ENCODE measurements at places on chromosomes 1 and 21.

- no peak for ATAC-seq
Measured at GRCh38 chr1:42822800-42823392, 5.7 kb upstream of the SVBP start.

DNA sequence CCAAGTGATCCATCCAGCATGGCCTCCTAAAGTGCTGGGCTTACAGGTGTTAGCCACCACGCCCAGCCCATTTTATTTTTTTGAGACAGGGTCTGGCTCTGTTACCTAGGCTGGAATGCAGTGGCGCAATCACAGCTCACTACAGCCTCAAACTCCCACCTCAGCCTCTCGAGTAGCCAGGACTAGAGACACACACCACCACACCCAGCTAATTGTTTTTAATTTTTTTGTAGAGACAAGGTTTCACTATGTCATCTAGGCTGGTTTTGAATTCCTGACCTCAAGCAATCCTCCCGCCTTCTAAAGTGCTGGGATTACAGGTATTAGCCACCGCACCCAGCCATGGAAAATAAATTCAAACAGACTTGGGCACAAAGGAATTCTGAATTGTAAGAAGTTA lies 31.9 kb downstream of the PUM1 start:
- ATAC-seq: peak; percentile 76

DNA sequence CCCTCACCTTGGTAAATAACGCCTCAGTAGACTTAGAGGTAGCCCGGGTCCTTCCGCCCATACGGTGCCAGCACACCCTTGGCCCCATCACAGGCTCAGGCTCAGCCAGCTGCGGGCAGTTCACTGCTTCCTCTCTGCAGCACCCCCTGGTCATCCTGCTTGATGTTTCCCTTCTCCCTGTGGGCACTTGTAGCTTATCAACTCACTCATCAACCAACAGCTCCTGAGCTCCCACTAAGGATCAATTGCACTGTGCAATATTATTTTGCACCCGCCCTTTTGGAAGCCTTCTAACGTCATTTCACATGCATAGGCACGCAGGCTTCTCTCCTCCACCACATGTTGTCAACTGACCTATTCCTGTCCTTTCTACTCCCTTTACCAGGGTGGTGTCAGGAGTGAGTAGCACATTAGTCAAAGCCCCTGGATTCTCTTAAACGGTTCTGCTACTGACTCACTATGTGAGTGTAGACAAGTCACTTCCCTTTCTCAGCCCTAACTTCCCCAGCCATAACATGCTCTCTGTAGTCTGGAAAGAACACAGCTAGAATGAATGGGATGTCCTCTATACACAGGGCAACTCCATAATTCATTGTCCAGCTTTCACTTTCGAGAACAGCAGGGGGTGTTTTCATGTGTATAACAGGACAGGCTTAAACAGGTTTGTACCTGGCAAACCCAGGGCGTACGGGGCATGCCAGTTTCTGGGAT lies 47.1 kb upstream of the IRF2BP2 start:
- ATAC-seq: peak; percentile 91

DNA sequence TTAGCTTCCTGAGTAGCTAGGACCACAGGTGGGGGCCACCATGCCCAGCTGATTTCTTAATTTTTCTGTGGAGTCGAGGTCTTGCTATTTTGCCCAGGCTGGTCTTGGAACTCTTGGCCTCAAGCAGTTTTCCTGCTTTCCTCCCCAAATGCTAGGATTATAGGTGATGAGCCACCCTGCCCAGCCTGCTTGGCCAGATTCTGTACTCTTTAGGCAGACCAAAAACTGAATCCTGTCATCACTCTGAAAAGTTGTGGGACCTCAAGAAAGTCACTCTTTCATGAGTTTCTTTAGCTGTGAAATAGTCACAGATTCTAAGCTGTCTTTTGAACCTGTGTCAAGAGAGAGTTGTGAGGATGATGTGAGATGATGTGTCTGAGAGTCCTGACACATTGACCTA lies 105.4 kb downstream of the CAMTA1 start:
- no peak for ATAC-seq

- ATAC-seq: no peak
Measured at GRCh38 chr1:42680055-42680454, 2.2 kb upstream of the YBX1 start.

- no peak for ATAC-seq
Measured at GRCh38 chr21:37427221-37427620, 60.6 kb downstream of the DYRK1A start.

DNA sequence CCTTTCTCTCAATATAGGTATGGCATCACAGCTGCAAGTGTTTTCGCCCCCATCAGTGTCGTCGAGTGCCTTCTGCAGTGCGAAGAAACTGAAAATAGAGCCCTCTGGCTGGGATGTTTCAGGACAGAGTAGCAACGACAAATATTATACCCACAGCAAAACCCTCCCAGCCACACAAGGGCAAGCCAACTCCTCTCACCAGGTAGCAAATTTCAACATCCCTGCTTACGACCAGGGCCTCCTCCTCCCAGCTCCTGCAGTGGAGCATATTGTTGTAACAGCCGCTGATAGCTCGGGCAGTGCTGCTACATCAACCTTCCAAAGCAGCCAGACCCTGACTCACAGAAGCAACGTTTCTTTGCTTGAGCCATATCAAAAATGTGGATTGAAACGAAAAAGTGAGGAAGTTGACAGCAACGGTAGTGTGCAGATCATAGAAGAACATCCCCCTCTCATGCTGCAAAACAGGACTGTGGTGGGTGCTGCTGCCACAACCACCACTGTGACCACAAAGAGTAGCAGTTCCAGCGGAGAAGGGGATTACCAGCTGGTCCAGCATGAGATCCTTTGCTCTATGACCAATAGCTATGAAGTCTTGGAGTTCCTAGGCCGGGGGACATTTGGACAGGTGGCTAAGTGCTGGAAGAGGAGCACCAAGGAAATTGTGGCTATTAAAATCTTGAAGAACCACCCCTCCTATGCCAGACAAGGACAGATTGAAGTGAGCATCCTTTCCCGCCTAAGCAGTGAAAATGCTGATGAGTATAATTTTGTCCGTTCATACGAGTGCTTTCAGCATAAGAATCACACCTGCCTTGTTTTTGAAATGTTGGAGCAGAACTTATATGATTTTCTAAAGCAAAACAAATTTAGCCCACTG lies 11.5 kb downstream of the HIPK1 start:
- ATAC-seq: no peak

- ATAC-seq: no peak
Measured at GRCh38 chr1:228044961-228045360, 37.5 kb upstream of the ARF1 start.

GRCh38 chr1:20850021-20850420 lies 62.9 kb upstream of the HP1BP3 start:
- no peak for ATAC-seq

- ATAC-seq: no peak
Measured at GRCh38 chr1:212980123-212980785, 29.9 kb downstream of the VASH2 start.

- peak; percentile 75 for ATAC-seq
Measured at GRCh38 chr1:161119092-161119903, 1.4 kb downstream of the NIT1 start.

DNA sequence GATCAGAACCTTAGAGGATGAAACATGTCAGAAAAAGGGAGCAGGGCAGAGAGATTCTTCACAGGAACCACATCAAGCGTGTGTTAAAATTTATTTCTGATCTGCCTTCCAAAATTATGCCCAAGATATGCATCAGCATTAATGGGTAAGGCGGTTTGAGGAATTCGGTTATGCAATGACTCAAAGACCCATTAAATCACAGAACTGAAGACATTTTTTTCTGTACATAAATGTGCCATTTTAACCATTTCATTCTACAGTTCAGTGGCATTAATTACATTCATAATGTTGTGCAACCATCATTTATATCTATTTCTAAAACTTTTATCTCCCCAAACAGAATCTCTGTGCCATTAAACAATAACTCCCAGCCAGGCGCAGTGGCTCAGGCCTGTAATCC lies 43.4 kb downstream of the CNST start:
- no peak for ATAC-seq

GRCh38 chr1:171718216-171718615 lies 23.6 kb downstream of the VAMP4 start:
- ATAC-seq: no peak

DNA sequence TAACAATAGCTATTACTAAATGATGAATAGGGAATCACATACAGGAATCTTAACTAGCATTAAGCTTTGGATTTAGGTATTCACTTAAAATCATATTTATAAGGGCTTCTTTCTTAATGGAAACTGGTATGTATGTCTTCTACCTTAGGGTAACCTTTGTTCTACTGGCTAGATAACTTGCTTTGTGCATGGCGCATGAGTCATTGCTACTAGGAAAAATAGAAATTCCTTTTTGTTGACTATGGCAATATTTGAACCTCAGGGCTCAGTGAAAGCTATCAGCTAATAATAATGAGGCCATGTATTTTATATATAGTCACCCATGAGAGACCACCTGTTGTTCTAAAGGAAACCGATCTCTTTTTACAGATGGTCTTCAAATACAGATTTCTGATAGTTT lies 72.5 kb downstream of the RPS6KC1 start:
- ATAC-seq: peak; percentile 67

- ATAC-seq: peak; percentile 1
Measured at GRCh38 chr1:43990271-43991199, 864 bp upstream of the CCDC24 start.

DNA sequence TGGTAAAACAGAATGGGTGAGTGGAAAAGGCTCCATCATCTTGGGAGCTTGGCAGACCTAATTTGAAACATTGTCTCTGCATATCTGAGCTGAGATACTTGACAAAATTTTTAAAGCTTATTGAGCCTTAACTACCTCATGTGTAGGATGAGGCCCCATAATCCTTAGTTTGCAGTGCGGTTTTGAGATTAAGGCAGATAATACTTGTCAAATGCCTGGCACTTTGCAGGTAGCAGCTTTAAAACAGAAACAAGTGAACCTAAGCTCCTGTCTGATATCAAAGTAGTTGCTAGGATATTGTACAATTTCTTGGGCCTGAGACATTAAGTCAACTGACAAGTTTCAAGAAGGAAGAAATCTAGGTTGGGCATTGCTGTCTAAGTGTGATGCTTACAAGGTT lies 65.3 kb downstream of the TBX19 start:
- no peak for ATAC-seq

- ATAC-seq: peak; percentile 97
Measured at GRCh38 chr1:56061824-56062223, 517.5 kb downstream of the PLPP3 start.

GRCh38 chr1:226135059-226135651 lies 51.4 kb downstream of the ACBD3 start:
- peak; percentile 61 for ATAC-seq

DNA sequence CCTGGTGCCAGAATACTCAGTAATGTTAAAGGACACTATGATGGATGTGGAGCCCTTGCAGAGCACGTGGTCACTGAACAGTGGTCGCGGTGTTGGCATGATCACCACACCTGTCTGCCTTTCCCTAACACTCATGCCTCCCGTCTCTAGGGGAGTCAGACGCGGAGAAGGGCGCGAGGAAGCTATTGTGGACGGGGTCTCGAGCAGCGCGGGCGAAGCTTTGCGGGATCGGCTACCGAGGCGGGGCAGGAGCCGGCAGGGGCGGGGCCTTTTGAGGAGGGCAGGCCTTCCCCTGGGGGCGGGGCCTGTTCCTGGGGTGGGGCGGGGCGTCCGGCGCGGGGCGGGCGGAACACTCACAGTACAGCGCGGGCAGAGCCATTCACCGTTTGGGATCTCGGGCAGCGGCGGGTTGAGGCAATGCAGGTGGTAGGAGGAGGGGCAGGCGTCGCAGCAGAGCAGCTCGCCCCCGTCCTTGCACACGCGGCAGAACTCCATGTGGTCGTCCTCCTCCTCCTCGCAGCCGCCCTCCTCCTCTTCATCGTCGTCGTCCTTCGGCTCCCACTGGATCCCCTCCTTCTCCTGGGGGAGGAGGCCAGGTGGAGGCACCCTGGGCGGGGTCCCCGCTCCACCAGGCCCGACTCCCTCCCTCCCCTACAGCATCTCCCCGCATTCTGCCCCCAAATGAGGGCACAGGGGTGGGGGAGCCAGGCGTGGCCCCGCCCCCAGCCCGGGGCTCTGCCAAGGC lies 31.5 kb downstream of the CHD5 start:
- ATAC-seq: peak; percentile 80

DNA sequence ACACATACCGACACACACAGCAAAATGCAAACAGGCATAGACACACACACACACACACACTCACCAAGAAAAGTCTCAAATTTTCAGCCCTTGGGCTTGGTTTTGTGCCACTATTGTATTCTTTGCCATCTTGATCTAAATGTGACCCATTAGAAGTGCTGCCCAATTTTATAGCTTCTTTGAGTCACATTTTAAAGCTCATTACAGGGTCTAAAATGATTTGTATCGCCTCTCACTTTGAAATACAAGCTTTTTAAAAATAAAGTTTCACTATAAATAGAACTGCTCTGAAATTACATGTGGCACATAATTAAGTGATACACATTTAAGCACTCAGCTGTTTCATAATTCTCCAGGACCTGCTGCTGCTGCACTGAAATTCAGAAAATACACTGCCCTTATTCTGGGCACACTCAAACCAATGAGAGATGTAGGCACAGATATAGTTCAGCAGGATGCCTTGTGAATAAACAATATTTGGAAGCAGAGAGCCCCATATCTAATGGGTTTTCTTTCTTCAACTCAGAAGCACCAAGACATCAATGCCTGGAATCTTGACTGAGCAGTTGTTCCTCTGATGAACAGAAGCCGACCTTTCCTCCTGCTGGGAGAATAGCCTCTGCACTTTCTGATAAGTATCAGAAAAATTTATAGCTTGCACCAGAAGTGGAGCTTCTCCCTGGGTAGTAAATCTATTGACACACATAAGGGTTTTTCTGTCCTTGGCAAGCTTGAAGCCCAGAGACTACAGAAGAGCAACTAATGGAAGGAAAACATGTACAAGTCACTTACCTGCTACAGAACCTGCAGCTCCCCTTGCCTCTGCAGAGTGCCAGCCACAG lies 37.0 kb upstream of the PLPPR4 start:
- ATAC-seq: no peak

- no peak for ATAC-seq
Measured at GRCh38 chr21:45412909-45413611, 8.1 kb downstream of the COL18A1 start.

DNA sequence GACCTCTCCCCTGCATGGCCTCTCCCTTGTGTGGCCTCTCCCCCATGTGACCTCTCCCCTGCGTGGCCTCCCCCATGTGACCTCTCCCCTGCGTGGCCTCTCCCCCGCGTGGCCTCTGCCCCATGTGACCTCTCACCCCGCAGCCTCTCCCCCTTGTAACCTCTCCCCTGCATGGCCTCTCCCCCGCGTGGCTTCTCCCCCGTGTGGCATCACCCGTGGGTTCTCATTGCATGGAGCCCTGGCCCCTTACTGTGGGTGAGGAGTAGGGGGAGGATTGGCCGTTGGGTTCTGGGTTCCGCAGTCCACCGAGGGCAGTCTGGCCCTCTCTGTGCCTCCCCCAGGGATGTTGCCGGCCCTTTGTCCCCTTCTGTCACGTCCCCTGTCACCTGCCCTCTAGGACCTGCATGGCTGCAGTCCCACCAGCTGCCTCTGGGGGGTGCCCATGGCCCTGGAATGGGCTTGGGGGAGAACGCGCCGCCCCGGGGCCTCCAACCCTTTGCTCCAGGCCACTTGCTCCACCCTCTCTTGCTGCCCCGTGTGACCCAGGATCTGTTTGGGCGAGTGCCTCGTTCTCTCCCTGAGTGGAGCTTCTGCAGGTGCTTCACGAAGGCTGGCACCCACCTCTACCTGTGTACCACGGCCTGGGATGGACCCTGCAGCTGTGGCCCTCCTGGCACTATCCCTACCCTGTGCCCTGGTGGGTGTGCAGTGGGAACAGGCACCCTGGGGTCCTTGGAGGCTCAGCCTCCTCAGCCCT lies 21.3 kb downstream of the RRP1 start:
- ATAC-seq: peak; percentile 70
